ENCODE measurements at places on chromosomes 1 and 21. TPM values are rescaled to one million over a fixed set of nuclear protein-coding genes. Genes with fewer than 3 reads are reported as not detected.

- no peak for DNase-seq
Observed at GRCh38 chr1:3241236-3241550, 172.2 kb downstream of the PRDM16 start.

Gene SYT2
- total RNA-seq, result not detected

Gene OR2AK2
- total RNA-seq, result not detected

DNA sequence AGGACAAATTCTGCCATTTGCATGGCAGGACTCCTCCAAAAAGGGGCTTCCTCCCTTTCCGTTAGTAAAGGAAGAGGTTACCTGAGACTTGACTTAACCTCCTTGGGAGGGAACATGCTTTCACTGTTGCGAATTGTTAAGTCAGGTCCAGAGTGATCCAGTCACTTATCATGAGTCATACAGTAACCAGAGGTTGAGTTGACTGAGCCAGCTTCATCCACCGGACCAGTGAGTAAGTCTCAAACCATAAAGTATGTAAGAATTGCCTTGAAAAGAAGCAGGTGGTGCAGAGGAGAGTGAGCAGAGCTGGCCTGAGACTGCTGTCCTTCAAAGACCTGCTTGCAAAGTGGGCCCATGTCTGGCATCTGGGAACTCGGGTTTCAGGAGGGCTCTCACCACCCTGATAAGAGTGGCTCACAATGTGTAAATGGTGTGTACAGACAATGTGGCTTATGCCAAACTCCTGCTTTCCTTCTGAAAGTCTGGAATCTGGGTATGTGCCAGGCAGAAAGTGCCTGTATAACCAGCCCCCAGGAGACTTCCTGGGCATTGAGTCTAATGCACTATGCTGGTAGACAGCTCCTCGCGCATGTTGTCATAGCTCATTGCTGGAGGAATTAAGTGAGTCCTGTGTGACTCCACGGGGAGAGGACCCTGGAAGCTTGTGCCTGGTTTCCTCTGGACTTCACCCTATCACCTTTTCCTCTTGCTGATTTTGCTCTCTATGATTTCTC, 84.3 kb upstream of the KLHDC7A start:
- DNase-seq, result no peak

Gene RIPPLY3
- 0.21 TPM for total RNA-seq

Gene TRIM67
- 0.21 TPM for total RNA-seq

Gene LRRC52
- not detected for total RNA-seq

DNA sequence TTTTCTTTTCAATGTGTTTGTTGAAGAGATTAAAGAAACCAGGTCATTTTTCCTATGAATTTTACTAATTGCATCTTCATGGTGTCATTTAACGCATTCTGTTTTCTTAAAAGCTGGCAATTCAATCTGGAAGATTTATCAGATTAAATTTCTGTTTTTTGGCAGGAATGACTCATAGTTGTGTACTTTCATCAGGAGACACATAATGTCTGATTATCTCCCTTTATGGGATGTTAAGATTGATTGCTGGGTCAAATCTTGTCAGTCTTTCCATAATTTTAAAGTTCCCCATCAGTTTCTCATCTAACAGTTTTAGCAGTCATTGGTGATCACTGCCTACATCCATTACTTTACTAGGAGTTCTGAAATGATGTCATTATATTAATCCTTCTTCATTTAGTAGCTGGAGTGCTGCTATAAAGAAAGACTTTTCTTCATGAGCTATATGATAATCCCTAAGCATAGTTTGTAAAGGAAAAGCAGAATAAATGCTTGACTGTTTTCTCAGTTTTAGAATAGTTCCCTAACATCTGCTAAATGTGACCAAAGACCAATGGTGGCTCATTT, 72.8 kb upstream of the MAP10 start:
- DNase-seq, result no peak

DNA sequence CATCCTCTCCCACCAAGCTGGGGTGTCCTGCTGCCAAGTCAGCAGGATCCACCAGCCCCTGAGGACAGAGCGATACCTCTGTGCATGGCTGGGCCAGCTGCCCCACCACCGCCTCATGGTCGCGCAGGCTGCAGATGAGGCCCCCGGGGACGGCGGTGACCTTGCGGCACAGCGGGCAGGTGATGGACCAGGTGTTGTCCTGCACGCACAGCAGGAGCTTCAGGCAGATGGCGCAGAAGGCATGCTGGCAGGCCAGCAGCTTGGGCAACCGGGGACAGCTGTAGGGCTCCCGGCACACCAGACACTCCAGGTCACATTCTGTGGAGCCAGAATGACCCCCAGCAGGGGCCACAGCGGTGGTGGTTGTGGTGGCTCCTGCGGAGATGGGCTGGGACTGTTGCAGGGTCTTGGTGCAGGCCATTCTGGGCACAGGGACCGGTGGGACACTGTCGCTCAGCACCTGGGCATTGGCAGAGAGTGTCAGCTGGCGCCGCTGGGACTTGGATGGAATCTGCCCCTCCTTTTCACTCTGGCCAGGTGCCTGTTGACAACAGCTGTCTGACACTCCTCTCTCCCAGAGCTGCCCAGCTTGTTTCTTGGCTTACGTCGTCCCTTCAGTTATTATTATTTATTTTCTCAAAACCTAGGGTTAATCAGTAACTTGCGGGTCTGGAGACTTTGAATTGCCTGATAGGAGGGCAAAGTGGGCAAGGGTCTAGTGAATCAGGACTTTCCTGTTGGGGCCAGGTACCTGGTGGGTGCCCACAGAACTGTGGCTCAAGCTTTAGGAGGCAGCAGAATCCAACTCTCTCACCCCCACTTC, at the start of gene RNF186:
TSS of gene RNF186 (minus strand) at position 603 of the 823 bp plus-strand sequence. CDS start at position 421, 182 bp downstream.
- no peak for DNase-seq

DNA sequence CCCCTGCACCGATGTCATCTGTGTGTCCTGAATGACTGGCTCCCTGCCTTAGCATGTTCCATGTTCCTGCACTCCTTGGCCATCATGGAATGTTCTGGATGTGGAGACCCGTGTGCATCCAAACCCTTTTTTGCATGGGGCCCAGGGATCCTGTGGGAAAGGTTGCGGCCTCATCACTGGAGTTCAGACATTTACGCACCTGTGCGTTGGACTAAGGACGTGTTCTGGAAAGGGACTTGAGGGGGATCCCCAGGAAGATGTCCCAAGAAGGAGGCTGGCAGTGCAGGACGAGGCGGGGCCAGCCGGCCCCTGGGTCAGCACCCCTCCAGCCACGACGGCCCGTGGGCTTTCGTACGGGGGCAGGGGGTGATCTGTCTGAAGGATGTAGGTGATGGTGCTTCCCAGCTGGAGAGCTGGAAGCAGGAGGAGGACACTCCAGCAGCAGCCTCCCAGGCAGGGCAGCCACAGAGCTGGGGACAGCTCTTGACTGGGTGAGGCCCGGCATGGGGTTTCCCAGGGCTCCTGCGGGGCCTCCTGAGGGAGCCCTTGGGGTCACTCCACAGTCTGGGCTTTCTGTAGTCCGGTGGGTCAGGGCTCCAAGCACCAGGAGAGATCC, 67.2 kb downstream of the SCCPDH start:
- DNase-seq, result peak; percentile 40

Gene DNAJC6
- total RNA-seq, result 3.8 TPM

GRCh38 chr1:87678266-87678665, 349.6 kb downstream of the LMO4 start:
- DNase-seq, result no peak

DNA sequence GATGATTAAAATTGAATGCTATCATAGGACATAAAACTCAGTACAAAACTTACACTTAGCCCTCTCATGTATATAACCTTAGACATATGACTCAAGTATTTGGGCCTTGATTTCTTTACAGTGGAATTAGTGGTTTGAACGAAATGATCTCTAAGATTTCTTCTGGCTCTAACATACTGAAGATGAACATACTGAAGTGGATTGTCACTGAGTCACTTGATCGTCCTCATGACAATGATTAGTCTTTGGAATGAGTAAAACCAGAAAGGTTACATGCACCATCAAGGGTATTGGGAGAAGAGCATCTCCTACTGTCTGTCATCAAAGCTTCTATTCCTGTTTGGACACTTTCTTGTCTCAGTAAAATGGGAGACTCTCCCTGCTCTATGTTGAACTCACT, 17.4 kb downstream of the FMN2 start:
- no peak for DNase-seq

Gene OR10J5
- total RNA-seq, result not detected

DNA sequence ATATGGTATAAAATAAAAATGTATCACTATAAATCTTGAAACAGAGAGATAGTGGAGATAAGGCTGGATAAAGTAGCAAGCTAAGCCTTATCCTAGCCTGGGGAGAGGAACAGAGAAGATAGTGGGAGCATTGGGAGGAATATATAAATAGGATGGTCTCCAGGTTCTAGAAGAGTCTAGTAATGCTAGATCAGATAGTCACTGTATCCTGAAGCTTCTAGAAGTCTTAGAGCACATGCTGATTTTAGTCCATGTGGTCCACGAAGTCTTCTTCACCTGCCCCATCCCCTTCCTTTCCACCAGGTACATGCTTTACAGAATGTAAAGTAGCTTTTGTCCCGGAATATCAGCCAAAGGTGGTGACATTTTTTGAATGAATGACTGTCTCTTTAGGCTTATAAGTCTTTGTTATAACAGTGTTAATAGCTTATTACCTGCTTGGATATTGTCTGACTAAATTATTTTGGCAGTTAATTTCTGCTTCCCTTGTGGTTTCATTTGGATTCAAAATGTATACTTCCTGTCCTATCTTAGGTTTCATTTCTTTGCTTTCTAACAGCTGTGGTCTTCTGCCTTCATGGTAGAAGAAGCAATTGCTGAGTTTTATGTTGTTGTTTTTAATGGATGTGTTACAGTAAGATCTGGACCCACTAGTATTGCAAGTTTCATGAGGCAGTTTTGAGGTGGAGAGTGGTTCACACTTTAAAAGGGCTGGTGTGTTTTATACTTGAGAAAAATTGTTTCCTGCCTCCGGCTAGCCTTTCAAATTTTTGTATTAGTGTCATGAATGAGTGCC, 5.9 kb downstream of the SMG7 start:
- DNase-seq, result no peak

DNA sequence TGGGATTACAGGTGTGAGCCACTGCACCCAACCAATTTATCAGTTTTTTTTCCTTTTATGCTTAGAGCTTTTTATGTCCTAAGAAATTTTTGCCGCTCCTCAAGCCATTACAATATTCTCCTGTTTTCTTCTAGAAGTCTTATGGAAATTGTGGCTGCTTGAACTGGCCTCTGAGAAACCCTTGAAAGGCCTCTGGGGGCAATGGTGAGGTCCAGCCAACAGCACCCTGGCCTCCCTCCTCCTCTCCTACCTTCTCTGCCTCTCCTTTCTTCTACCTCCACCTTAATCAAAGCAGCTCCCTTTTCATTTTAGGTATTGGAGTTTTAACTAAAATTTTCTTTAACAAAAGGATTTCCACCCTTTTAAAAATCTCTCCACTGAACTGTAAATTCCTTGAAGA, 24.5 kb upstream of the RGS16 start:
- DNase-seq, result no peak

Gene CELA2B
- total RNA-seq, result not detected

DNA sequence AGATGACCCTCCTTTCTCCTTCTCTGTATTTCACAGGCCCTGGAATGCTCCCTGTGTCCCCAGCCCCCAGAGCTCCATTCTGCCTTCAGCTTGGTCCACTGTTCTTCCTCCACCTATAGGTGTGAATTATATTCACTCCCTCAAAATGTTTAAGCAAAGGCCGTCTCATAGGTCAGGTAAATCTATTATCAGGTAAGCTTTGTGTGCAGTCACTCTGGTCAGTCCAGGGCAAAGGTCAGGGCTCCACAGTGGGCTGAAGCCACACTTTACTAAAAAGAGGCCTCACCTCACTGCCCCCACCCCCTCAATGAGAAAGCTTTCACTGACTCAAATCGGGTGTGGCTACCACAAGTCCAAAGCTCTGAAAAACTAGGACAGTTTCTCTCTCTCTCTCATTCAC, 65.9 kb downstream of the DNTTIP2 start:
- no peak for DNase-seq

Gene PPFIA4
- 38.7 TPM for total RNA-seq

GRCh38 chr1:2951856-2952255, 69.4 kb upstream of the ACTRT2 start:
- no peak for DNase-seq

DNA sequence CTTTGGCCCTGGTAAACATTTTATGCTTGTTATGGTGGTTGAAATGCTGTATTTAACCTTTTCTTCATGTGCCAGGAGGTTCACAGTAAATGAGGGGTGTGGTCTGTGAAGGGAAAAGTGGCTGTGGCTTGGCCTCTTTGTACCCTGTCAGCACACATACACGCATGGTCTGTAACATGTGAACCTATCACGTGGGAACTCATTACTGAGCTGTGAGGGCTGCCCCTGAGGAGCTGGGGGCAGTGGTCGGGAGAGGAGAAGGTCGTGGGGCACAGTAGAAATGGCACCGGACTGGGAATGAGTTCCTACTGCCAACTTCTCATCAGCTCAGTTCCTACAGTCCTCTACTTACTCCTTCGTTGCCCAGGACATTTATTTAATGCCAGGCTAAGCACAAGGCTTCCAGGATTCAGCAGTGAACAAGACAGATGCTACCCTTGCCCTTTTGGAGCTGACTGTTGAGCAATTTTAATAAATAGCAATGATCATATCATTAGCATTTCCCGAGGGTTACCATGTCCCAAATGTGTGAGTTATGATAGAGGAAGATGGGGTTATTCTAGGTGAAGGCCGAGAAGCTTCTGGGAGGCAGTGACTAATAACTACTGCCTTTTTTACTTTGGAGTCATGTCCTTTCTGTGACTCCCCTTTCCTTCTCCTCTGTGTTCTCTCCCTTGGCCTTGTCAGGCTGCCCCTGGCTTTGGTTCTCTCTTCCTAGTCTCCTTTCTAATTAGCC, 38.8 kb downstream of the DDR2 start:
- DNase-seq, result no peak

DNA sequence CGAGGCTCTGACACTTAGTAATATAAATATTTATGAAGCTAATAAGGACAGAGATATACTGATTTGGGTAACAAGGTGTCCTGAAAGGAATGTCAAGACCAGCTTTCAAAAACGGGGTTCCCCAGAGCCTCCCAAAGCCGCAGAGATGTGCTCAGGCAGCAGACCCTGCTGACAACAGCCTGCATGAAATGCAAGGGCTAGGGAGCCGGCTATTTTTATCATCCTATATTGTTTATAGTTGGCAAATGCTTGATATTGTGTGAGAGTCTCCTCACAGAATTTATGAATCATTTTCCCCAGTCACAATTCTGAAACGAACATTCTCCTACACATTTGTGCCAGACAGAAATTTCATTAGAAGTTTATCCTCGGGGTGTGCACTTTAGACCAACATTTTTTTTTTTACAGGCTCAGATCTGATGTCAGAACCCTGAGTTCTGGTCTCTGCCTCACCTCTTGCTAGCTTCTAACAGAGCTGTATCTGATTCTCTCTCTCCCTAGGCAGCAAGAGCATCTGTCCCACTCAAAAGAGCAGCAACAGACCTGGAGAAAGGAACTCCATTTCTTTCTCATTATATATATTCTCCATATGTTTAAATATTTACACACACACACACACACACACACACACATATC, 302.3 kb upstream of the PLD5 start:
- DNase-seq, result no peak
